GM23248 (cell line): ENCODE measurements at places on chromosomes 1 and 21. TPM values are rescaled to one million over a fixed set of nuclear protein-coding genes. Genes with fewer than 3 reads are reported as not detected.
A peak's percentile ranks its signal among the peaks of the same experiment; 100 is the strongest.

DNA sequence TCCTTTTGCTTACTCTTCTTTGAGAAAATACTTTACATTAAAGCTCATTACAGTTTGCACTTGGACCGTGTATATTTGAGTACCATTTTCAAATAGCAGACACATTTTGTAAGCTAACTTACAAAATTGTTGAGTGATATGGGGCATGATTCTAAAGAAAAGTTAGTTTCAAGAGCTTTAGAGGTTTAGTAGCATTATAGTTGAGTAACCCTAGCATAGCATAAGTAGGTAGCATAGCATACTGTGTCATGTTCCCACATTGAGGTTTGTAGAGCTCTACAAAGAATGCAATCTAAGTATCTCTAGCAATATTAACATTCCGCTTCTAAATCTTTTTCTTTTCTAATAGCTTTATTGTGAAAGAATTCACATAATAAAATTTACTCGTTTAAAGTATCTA lies 92.0 kb downstream of the ITSN1 start:
- no peaks in the 10 kb centered on the region; the same call in 1 of the 2 replicates for H3K36me3 ChIP-seq
- DNase-seq = no peak
- H3K4me3 ChIP-seq = no peak overlapping the region
- H3K4me1 ChIP-seq = no peaks in the 10 kb centered on the region
- H3K27ac ChIP-seq = no peak overlapping the region

DNA sequence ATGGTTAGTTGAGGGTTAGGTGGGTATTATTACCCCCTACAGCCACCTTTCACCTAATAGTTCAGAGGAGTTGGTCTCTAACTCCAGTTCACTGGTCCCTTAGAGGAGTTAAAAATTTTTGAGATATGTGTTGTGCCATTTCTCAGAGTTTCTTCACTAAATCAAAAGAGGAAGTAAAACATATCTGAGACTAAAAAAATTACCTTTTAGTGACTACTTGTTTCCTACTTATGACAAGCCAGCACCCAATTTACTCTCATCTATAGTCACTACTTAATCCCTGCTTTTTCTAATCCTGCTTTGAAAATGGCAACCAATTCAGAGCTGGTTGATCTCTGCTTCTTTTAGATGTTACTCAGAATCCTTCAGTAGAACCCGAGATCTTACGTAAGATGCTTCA lies 1316.8 kb upstream of the B3GALT2 start:
- no peak overlapping the region for H3K27ac ChIP-seq
- DNase-seq = no peak
- H3K27me3 ChIP-seq = no peaks in the 10 kb centered on the region
- H3K36me3 ChIP-seq = no peaks in the 10 kb centered on the region

DNA sequence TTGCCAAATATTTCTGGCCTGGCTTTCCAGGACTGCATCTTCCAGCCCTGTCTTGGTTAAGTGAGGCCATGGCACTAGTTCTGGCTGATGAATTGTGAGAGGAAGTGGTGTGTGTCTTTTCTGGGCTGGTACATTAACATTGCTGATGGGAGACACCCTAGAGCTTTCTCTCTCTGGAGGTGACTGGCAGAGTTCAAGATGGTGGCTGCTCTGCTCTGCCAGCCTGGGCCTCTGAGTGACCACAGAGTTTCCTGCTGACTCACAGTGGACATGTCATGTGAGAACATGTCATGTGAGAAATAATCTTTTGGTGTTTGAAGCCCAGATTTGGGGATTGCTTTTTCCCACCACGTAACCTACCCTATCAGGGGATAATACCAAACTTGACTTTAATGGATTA lies 218.0 kb upstream of the KIAA0040 start:
- no peaks in the 10 kb centered on the region for H3K4me1 ChIP-seq
- no peaks in the 10 kb centered on the region for H3K36me3 ChIP-seq
- no peak overlapping the region for H3K4me3 ChIP-seq
- DNase-seq = no peak

The ITLN2 gene
- total RNA-seq = not detected in 2 replicates

DNA sequence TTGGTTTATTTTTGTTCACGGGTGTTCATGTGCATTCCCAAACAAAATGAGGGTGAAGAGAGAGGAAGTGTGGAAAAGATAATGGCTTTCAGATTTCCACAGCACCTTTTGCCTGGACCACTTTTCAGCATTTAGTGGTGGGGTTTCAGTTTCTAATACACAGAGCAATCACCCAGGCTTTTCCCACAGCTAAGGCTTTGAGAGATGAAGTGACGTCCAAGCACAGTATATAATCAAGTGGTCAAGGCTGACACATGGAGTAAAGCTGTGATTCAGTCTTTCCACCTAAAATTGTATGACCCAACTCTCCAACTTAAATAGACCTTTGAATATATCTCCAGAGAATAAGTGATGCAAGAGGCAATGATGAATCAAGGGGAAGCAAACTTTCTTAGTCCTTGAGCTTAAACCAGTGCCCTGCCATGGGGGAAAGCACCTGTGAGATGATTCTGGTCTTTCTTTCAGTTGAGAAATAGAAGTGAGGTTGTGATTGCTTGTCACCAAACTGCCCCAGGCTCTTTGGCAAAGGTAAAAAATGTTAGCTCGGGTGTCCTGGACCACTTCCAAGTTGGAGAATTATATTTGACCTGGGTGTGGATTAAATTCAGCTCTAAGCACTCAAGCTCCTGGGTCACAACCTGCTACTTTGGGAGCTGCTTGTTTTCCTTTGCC lies 2.4 kb upstream of the PIK3R3 start:
- no peaks in the 10 kb centered on the region for H3K36me3 ChIP-seq
- H3K27ac ChIP-seq = peak overlapping the region; percentile 62
- no peak overlapping the region for H3K4me3 ChIP-seq
- 0 out of 2 replicates have a peak, but pooled peaks cover 4% of the 10 kb centered on the region for H3K27me3 ChIP-seq

- no peaks in the 10 kb centered on the region for H3K27me3 ChIP-seq
- DNase-seq = peak; percentile 84
- H3K27ac ChIP-seq = peak overlapping the region; percentile 21
- H3K36me3 ChIP-seq = no peaks in the 10 kb centered on the region
Observed at GRCh38 chr1:162902416-162902815, 41.4 kb upstream of the CCDC190 start.

The SPRR3 gene
- not detected in 2 replicates for total RNA-seq

The S100A7A gene
- total RNA-seq = not detected in 2 replicates

- H3K36me3 ChIP-seq = peaks cover 39% of the 10 kb centered on the region
- no peak overlapping the region for H3K4me3 ChIP-seq
- peaks cover 24% of the 10 kb centered on the region for H3K4me1 ChIP-seq
- H3K27me3 ChIP-seq = no peaks in the 10 kb centered on the region
Observed at GRCh38 chr1:153623101-153623500, 4.2 kb downstream of the S100A13 start.

DNA sequence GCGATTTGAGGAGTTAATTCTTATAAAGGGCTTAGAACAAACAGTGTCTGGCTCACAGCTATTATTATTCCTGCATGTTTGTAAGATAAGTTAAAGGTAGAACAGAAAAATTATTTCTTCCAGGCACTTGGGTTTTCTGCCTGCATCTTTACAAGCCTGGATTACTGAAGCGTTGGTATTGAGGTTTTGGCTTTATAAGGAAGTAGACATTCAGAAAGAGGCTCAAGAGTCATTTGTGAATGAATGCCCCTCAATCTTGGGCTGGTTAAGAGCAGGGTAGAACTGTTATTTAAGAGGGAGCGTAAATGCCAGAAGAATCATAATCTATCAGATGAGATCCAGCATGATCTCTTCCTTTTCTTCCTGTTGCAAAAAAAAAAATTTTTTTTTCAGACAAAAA lies 77.3 kb upstream of the ARID1A start:
- H3K36me3 ChIP-seq = no peaks in the 10 kb centered on the region
- H3K4me1 ChIP-seq = peaks cover 6% of the 10 kb centered on the region
- no peaks in the 10 kb centered on the region for H3K27me3 ChIP-seq
- no peak overlapping the region for H3K27ac ChIP-seq

DNA sequence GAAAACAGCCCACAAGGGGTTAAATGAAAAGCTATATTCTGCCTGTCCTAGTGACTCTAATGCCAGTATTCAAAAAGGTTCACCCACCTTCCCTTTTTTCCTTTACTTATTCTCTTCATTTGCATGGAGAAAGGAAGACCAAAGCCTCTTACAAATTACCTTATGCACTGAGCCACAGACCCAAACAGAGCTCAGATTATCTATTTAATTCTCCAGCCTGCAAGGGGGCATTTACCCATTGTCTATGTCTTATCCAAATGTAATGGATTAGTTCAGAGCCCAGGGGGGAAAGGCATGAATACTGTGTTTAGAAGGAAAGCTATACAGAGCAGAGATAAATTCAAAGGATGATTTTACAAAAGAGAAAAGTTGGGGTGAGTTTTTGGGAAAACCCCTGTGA lies 388.5 kb downstream of the OMA1 start:
- no peak overlapping the region for H3K4me3 ChIP-seq
- no peaks in the 10 kb centered on the region for H3K27me3 ChIP-seq
- no peak overlapping the region for H3K27ac ChIP-seq
- H3K36me3 ChIP-seq = no peaks in the 10 kb centered on the region

GRCh38 chr1:186967656-186968394 lies 139.1 kb downstream of the PLA2G4A start:
- peaks cover 16% of the 10 kb centered on the region for H3K4me1 ChIP-seq
- no peak overlapping the region; the same call in 1 of the 2 replicates for H3K27ac ChIP-seq
- no peak overlapping the region for H3K4me3 ChIP-seq
- no peaks in the 10 kb centered on the region for H3K36me3 ChIP-seq
